ENCODE measurements at places on chromosomes 6 and 20.

DNA sequence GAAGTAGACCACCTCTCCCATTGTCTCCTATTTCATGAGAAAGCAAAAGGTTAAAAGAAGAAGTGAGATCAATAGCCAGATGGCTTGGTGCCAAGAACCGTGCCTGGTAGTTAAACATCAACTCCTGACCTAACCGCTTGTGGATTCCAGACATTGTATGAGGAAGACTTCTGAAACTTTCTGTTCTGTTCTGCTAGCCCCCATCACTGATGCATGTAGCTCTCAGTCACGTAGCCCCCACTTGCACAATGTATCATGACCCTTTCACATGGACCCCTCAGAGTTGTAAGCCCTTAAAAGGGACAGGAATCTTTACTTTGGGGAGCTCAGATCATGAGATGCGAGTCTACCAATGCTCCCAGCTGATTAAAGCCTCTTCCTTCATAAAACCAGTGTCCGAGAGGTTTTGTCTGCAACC, 301.2 kb downstream of the RNGTT start:
- no peak for DNase-seq

GRCh38 chr20:57991211-57991881, 237.1 kb downstream of the ANKRD60 start:
- no peak for DNase-seq

DNA sequence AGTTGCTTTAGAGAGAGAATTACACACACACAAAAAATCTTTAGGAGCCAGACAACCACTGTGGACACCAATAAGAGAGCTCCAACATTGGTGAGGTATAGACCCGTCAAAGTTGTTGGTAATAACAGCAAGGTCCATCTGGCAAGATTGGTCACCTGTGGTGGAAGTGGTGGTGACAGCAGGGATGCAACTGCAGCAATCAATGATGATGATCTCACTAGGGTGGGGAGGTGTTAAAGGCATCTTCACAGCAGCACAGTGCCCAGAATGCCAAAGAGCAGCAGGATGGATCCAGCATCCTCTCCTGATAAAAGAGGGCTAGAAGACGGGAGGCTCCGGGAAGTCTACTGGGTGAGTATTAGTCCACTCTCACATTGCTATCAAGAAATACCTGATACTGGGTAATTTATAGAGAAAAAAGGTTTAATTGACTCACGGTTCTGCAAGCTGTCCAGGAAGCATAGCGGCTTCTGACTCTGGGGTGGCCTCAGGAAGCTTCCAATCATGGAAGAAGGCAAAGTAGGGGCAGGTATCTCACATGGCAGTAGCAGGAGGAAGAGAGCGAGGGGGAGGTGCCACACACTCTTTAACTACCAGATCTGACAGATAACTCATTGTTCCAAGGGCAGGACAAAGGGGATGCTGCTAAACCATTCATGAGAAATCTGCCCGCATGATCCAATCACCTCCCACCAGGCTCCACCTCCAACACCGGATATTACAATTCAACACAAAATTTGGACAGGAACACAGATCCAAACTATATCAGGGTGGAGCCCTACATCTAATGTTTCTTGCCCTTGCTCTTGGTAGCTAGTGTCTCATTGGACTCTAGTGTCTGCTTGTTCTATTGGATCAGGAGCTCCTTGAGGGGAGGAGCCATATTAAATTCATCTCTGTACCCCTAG, 48.9 kb downstream of the KLHL31 start:
- no peak for DNase-seq

- no peak for DNase-seq
These were observed 386.4 kb upstream of the MMS22L start for GRCh38 chr6:97669191-97670031.

DNA sequence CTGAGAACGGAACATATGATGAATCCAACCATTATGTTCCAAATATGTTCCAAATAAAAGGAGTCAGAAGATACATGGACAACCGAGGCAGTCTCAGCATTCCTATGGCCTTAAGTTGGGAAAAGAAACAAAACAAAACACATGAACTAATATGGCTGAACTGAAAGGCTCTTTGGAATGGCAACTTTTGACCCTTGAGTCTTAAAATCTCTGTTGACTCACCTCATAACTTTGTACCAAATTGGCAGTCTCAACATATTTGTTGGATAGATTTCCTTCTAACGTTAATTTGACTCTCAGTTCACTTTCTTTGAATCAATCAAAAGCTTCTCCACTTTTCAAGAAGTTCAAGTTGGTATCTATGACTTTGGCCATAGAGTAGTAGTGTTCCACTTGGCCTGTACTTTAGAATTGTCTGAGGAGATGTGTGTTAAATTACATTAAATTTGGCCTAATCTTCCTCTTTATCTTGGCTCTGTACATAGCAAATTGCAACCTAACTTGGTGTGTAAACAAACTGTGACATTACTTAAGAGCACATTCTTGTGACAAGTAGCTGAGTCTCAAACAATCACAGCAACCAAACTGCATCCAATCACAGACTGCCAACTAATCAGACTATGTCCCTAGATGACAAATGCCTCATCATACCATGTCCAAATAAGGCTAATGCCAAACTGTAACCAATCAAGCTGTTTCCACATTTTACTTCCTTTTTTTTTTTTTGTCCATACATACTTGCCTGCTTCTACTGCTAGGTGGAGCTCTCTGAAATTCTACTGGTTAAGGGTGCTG, 208.8 kb downstream of the BMP2 start:
- DNase-seq: no peak

- DNase-seq: no peak
These were observed 66.8 kb upstream of the THEMIS start for GRCh38 chr6:127967708-127968107.

GRCh38 chr20:50872560-50873425, 58.4 kb downstream of the ADNP start:
- DNase-seq: no peak

- no peak for DNase-seq
These were observed 32.3 kb downstream of the FRMD1 start for GRCh38 chr6:168046696-168047095.

DNA sequence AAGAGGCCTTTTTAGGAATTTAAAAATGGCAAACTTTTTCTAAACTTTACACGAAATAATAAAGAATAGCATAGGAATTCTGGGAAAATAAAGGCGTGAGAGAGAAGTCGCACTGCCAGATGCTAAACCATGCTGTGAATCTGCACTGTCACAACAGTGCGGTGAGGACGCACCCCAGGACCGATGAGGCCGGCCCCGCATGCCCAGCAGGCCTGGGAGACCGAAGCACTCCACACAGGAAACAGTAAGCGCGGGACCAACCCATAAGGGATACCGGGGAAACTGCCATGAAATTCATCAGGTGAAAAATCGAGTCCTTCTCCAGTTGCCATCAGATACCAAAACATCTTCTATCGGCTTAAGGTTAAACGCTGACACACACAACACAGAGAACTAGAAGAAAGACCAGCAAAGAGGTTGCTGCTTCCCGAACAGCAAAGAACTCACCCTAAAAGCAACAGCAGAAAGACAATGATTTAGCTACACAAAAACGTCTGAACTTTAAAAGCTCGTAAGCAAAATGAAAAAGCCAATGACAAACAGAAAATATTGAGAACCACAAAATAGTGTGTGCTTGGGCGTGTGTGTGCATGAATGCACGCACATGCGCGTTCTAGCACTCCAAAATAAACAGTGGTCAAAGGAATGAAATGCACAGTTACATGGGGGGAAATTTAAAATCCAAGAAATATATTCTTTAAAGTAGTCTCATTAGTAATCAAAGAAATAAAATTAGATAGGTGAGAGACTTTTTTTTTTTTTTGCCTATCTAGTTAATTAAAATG, 15.4 kb downstream of the RAMACL start:
- DNase-seq: no peak

DNA sequence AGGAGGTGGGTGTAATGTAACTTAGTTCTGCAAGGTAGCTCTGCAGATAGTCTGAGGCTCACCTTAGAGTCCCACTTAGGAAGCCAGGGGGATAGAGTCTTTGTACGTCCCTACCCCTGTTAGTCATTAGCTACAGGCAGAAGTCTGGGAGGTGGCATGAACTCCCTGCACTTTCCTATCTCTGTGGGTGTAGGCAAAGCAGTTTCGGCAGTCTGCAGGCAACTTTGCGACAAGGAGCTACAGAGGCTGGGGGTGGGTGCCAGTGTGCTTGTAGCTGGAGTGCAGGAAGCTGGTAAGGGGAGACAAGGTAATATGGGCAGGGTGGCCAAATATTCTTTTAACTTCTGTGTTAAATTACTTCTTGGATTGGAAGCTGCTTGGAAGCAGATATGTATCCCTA, 45.7 kb downstream of the NKAIN2 start:
- DNase-seq: no peak

- no peak for DNase-seq
These were observed 44.9 kb downstream of the PREX1 start for GRCh38 chr20:48782901-48783308.

DNA sequence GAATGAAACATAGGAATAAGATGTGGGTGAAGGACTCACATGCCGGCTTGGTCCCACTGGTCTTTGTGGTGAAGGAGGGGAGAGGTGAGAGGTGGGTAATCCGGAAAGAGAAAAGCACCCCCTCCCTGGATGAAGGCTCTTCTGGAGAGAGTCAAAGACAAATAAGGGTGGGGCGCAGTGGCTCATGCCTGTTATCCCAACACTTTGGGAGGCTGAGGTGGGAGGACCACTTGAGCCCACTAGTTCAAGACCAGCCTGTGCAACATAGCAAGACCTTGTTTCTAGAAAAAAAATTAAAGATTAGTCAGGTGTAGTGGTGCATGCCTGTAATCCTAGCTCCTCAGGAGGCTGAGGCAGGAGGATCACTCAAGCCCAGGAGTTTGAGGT, 3.1 kb downstream of the LTB start:
- DNase-seq: no peak

DNA sequence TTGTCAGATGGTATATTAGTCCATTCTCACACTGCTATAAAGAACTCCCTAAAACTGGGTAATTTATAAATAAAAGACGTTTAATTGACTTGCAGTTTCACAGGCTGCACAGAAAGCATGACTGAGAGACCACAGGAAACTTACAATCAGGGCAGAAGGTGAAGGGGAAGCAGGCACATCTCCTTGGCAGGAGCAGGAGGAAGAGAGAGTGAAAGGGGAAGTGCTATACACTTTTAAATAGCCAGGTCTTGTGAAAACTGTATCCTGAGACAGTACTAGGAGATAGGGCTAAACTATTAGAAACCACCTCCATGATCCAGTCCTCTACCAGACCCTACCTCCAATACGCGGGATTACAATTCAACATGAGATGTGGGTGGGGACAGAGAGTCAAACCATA, 193.9 kb upstream of the KCNG1 start:
- DNase-seq: no peak

- DNase-seq: no peak
These were observed 1.1 kb downstream of the SLX4IP start for GRCh38 chr20:10436053-10436699.

DNA sequence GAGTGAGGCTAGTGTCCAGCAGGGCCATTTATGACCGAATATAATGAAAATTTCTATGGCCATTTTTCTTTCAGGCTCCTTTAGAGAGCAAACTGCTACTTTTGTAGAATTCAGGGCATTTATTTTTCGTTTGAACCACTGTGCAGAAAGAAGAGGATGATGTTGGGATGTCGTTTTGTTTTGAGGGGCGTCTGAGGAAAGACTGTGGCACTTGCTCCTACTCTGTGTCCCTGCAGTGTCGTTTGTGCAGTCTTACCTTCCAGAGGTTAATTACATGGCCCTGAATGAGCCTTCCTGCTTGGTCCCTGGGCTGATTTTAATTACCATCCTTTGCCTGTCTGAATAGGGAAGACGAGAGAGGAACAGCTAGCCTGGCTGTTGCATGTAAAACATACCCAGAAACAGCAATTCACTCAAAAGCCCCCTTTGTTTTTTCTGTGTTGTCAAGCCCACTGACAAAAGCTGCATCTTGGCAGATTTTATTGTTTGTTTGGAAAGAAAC, 65.3 kb downstream of the CTNNBL1 start:
- no peak for DNase-seq

DNA sequence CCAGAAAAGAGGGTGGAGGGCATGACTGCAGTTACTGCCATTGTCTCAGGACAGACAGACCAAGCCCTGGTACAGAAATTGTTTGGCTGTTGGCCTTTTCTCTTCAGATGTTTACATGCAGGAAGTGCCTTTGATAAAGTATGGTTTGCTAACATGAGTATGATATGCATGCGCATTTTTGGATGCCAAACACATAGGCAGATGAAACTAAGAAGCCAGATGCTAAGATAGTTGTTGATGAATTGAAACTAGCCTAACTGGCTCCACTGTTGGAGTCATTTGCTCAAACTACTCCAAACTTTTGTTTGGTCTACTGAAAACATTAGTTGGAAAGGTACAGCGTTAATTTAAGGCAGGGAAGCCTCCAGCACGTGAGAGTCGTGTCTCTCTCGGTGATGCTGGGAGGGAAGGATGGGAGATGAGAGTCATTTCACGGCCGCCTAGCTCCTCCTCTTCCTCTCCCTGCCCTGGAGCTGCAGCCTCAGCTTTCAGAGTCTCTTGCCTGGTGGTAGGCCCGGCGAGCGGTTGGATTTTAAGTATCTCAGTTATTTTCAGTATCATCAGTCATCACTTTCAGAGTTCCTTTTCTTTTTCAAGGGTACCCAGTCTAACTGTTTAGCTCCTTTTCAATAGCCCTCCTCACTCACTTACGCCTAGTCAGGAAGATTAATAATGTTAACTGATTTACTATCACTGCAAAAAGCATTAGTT, 29.7 kb downstream of the RREB1 start:
- DNase-seq: no peak
